ENCODE measurements at places on chromosomes 13 and 19. TPM values are rescaled to one million over a fixed set of nuclear protein-coding genes. Genes with fewer than 3 reads are reported as not detected.

DNA sequence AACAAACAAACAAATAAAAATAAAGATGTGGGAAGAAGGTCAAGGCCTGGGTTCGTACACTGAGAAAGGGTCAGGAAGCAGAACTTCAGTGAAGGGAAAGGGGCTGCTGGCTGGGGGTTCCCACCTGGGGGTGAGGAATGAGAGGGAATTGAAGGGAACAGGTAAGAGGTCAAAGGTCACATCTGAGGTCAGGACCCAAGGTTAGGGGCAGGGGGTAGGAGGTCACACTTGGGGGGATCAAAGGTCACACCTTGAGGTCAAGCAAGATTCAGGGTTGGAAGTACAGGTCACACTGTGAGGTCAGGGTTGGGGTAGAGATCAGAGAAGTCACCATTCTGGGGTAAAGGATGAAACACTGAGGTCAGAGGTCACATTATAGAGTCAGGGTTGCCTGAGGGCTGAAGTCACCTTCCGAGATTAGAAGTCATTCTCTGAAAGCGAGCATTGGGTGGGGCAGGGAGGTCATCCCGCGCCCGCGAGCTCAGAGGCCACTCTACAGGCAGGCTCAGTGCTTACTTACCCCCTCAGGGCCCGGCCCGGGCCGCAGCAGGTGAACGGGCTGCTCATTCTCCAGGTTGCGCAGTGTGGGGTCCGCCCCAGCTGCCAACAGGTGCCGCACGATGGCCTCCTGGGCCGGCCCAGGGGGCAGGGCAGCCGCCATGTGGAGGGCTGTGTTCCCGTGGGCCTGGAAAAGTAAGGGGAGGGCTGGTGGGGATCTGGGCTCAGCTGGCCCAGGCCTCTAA, 10.8 kb downstream of the NFKBID start:
- H3K27me3 ChIP-seq, result no peaks in the 10 kb centered on the region
- no peak overlapping the region for H3K4me3 ChIP-seq
- DNase-seq, result no peak
- H3K4me1 ChIP-seq, result no peaks in the 10 kb centered on the region
- no peaks in the 10 kb centered on the region for H3K36me3 ChIP-seq
- no peak overlapping the region for H3K27ac ChIP-seq

GRCh38 chr13:34017231-34017630, 199.3 kb downstream of the RFC3 start:
- H3K4me3 ChIP-seq, result no peak overlapping the region
- H3K4me1 ChIP-seq, result no peaks in the 10 kb centered on the region
- no peak overlapping the region for H3K27ac ChIP-seq
- H3K36me3 ChIP-seq, result no peaks in the 10 kb centered on the region

DNA sequence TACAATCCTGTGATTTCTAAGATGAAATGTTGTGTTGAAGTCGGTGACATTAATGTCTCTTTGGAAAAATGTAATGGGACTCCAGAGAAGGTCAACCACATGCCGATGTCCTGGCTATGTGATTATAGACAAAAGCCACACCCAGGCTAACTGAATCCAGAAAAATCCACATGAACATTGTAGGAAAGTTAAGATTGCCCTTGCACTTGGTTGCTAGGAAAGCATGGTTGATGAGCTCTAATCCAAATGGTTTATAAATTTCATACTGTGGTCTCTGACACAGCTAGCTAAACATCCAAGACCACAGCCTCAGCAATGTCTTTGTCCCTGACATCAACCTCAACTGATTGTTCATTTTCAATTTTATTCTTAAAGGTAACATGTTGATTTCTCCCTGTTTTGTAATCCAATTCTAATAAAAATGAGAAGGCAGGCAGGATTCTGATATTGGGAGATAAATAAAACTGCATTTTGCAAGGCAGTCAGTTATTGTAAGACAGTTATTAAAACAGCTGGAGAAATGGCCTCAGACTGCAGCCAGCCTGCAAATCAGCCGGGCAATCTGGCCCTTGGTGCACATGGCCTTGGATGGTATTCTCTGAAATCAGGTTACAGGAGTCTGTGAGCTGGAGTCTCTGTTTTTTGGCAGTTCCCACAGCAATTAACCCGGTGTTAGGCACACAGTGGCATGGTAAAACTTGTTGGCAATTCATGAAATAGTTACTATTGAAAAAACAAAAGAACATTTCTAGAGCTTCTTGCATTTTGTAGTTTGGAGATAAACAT, 93.9 kb downstream of the STARD13 start:
- peaks cover 20% of the 10 kb centered on the region for H3K4me1 ChIP-seq
- DNase-seq, result no peak
- H3K4me3 ChIP-seq, result no peak overlapping the region
- no peaks in the 10 kb centered on the region for H3K36me3 ChIP-seq
- no peaks in the 10 kb centered on the region for H3K27me3 ChIP-seq

DNA sequence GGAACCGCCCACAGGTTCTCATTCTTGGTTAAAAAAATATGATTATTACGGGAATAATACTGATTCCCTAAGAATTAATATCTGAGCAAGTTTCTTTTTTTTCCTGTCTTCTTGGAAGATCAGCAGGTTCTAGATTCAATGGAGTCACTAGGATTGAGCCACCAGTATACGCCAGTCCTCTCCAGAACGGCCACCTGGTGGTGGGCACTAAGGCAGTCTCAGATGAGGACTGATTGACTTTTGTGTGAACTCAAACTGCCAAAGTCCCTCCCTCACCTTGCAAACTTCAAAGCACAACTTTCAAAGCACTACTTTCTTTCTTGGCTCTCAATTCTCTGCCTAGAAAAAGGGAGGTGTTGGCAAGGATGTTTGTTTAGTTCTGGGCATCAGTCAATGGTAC, 33.3 kb upstream of the ALOX5AP start:
- DNase-seq, result no peak
- H3K36me3 ChIP-seq, result no peaks in the 10 kb centered on the region
- H3K27me3 ChIP-seq, result no peaks in the 10 kb centered on the region
- H3K4me3 ChIP-seq, result no peak overlapping the region

DNA sequence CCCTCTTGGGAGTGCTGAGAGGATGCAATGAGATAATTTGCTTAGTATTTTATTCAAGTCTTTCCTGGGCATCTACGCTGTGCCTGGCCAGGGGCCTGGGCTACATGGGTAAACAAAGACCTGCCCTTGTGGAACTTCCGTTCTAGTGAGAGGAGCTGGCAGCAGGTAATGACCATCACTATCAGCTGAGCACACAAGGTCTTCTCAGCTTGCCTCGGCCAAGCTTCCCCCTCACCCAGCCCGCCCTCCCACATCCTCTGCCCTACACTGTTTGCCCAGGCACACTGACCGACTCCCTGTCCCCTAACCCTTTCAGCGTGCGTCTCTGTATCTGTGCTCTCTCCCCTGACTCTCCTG, 8.6 kb upstream of the FKRP start:
- no peak overlapping the region for H3K27ac ChIP-seq
- H3K36me3 ChIP-seq, result peaks cover 4% of the 10 kb centered on the region
- H3K4me3 ChIP-seq, result no peak overlapping the region
- H3K27me3 ChIP-seq, result no peaks in the 10 kb centered on the region
- H3K4me1 ChIP-seq, result no peaks in the 10 kb centered on the region
- DNase-seq, result no peak

- DNase-seq, result no peak
- no peaks in the 10 kb centered on the region for H3K36me3 ChIP-seq
- H3K27me3 ChIP-seq, result no peaks in the 10 kb centered on the region
- H3K4me1 ChIP-seq, result no peaks in the 10 kb centered on the region
- no peak overlapping the region for H3K4me3 ChIP-seq
These were observed 22.3 kb upstream of the CSNK1A1L start for GRCh38 chr13:37127691-37128241.

DNA sequence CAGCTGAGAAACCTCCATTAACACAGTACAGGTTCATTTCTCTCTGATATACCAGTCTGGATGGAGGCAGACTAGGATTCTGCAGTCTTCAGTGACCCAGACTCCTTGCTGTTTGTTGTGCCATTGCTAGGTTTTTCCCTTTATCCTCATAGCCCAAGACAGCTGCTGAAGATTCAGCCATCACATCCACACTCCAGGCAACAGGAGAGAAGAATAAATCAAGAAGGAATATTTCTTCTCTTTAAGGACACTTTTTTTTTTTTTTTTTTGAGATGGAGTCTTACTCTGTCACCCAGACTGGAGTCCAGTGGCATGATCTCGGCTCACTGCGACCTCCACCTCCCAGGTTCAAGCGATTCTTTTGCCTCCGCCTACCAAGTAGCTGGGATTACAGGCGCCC, 14.3 kb downstream of the CLPTM1 start:
- H3K36me3 ChIP-seq, result no peaks in the 10 kb centered on the region
- no peaks in the 10 kb centered on the region for H3K27me3 ChIP-seq
- H3K4me3 ChIP-seq, result no peak overlapping the region

GRCh38 chr19:48196933-48197665, 26.6 kb downstream of the ZSWIM9 start:
- no peaks in the 10 kb centered on the region for H3K27me3 ChIP-seq
- H3K36me3 ChIP-seq, result no peaks in the 10 kb centered on the region
- no peak overlapping the region for H3K4me3 ChIP-seq
- H3K27ac ChIP-seq, result no peak overlapping the region
- DNase-seq, result no peak

- H3K4me3 ChIP-seq, result no peak overlapping the region
- H3K36me3 ChIP-seq, result no peaks in the 10 kb centered on the region
- no peak overlapping the region for H3K27ac ChIP-seq
- no peaks in the 10 kb centered on the region for H3K27me3 ChIP-seq
These were observed 22.8 kb downstream of the VSTM2B start for GRCh38 chr19:29548483-29549085.

DNA sequence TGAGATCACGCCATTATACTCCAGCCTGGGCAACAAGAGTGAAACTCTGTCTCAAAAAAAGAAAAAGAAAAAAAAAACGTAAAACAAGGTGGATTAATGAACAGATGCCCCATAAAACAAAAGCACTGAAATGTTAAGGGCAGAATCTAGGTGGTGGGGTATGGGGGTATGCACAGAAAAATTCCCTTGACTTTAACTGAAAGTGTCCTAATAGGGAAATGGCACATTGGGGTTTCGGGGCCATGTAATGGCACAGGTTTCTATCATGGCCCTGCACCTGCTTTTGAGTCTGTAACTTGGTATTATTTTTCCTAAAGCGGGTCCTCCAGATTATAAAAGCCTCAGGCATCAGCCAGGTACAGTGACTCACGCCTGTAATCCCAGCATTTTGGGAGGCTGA, 16.2 kb downstream of the NOP53 start:
- H3K4me3 ChIP-seq, result no peak overlapping the region
- H3K27ac ChIP-seq, result no peak overlapping the region
- H3K27me3 ChIP-seq, result no peaks in the 10 kb centered on the region
- H3K4me1 ChIP-seq, result no peaks in the 10 kb centered on the region

The KLK8 gene
- 0.46 TPM for total RNA-seq

The KRTDAP gene
- total RNA-seq, result not detected

The CEACAM20 gene
- not detected for total RNA-seq

The SERTAD1 gene
- 5.5 TPM for total RNA-seq

The ARGLU1 gene
- 467 TPM for total RNA-seq

The LIN37 gene
- total RNA-seq, result 11.4 TPM
